ENCODE measurements at places on chromosomes 3 and 15. TPM values are rescaled to one million over a fixed set of nuclear protein-coding genes. Genes with fewer than 3 reads are reported as not detected.

Gene TMEM40
- total RNA-seq: not detected

Gene SMCO1
- total RNA-seq: not detected

Gene FAM43A
- total RNA-seq: 4.3 TPM

- DNase-seq: no peak
Measured at GRCh38 chr3:176906046-176906905, 291.0 kb downstream of the TBL1XR1 start.

- DNase-seq: no peak
Measured at GRCh38 chr15:89835176-89835564, 20.5 kb upstream of the ANPEP start.

- no peak for DNase-seq
Measured at GRCh38 chr15:85393210-85393609, 12.8 kb downstream of the AKAP13 start.

All from activated CD4-positive, alpha-beta memory T cell treated with anti-CD3 and anti-CD28 coated beads, Interleukin-2, amount 10 ng/mL, durations not matched to agents 7 days and 5 days (primary cell).